ENCODE measurements at places on chromosomes 3 and 15.

DNA sequence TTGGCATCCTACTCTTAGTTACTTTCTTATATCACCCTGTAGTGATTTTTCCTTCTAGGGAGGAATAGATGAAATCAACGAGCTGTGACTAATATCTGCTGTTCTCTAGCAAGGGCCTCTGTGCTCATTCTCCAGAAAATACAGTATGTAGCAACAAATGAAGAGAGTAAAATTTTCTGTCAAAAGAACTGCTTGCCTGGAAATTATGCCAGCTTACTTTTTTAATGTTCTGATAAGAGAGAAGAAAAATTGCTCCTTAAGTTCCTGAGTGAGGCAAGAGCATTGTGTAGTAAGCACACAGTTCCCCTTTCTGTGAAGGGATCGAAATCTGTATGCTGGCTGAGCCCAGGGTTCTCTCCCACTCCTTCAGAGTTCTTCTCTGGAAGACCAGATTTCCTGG is 51.4 kb upstream of the GK5 start:
- DNase-seq: no peak

DNA sequence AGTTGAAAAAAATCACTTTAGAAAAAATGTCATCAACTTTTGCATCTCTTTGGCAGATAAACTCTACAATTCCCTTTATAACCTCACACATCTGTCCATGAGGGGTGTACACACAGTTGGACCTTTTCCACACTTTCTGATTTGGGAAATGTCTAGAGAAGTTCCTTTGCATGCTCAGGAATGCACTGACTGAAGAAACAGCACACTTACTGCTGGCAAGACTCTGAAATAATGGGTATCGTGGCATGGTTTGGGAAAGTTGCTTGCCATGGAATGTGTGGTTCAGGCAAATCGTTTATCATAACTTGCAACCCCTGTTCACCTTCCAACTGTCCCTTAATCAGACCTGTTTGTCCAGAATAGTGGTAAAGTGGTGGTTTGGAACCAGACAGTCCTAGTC is 135.3 kb upstream of the TGFBR2 start:
- DNase-seq: no peak

DNA sequence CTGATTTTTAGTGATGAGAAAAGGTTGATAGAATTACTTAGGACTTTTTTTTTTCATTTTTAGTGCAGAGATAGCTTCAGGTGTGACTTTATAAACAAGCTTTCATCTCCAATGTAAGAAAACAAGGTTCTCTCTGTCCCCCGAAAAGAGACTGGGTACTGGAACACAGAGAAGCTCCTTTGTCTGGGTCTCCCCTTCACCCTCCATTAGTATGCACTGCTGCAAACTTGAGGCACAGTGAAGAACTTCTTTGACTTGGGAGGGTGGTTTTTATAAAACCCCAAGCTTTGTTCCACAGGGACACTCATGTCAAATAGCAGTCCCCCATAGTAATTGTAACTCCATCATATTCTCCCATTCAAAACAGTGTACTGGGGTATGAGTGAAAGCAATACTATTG is 93.5 kb upstream of the SOX2 start:
- DNase-seq: no peak

DNA sequence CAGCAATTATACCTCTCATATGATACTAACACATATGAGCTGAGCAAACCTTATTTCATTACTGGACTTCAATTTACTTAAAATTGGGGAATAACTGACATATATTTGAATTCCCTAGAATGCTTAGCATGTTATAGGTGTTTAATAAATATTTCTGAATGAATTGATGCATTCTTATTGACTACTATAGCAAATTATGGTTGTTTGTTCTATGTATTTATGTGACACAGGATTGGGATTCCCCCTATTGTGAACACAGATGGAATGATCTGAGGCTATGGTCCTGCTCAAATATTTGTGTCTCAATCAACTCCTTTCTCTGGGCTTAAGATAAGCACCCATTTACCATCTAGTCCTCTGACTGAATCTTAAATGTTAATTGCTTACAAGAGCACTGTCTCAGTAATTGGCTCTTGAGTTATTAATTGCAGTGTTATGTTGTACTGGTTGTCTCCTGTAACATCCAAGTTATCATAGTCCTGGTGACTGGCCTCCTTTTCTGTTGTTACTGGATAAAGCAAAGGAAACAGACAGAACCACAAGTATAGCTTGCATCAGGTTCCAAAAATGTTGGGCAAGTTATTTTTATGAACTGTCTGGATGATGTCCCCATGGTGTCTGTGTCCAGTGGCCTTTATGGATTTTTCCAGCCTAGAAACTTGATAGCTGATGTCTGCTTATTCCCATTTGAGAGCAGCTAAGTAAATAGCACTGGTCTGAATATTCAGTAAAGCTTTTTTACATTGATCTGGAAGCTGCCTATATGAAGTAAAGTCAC is 2.3 kb upstream of the UACA start:
- DNase-seq: no peak

DNA sequence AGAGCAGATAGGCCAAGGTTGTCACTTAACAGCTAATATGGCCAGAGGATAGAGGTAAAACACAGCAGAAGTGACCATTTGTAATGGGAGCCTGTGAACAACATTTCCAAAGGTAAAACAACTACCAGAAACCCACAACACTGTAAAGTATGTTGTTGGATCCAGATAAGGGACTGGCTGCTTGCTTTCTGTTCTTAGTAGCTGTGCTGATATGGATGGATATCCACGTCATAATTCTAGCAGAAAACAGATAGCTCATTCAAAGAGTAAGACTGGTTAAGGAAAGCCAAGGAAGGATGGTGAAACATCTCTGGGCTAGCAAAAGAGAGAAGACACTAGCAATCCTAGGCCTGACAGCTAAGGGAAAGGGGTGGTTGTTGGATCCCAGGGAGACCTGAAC is 36.9 kb upstream of the SPRED1 start:
- DNase-seq: no peak
